NCI-H1105 (cell line): ENCODE measurements at places on chromosomes 1 and 21.

DNA sequence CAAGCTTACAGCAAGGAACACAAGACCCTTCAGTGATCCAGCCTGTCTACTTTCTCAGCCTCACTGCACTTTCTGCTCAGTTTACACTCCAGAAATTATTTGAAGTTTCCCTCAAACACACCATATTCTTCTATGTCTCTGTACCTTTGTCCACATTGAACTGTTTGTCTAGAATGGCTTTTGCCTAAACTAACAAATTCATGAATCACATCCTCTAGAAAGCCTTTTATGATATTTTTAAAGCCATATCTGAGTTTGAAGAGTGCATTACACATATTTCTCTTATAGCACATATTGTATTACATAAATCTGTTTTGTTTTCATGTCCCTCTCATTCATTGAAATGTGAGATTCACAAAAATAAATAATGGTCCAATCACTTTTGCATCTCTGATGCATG lies 446.0 kb upstream of the ZRANB2 start:
- DNase-seq, result no peak

DNA sequence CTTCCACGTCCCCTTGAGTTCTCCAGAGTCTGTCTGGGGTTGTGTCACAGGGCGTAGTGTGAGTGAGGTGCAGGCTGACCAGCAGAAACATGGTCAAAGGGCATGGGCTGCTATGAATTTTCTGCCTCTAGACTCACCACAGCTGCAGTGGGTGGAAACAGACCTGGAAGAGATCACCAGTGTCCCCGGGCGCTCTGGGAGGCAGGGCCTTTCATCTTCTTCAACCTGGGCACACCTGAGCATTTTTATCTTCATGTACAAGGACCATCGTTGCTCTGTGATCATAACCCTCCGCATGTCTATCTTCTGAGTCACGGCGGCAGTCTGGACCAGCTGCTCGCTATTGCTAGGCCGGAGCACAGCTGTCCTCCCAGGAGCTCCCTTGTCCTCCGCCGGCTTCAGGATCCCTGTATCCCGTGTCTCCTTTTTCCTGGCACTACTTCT lies 29.6 kb downstream of the DEGS1 start:
- no peak for DNase-seq

GRCh38 chr21:44013380-44014088 lies 1.4 kb downstream of the TRAPPC10 start:
- DNase-seq, result no peak

GRCh38 chr1:102790997-102791396 lies 317.3 kb downstream of the COL11A1 start:
- no peak for DNase-seq

- DNase-seq, result no peak
Measured at GRCh38 chr1:211735208-211736170, 60.1 kb upstream of the NEK2 start.

GRCh38 chr1:230109895-230110667 lies 43.0 kb downstream of the GALNT2 start:
- DNase-seq, result no peak

DNA sequence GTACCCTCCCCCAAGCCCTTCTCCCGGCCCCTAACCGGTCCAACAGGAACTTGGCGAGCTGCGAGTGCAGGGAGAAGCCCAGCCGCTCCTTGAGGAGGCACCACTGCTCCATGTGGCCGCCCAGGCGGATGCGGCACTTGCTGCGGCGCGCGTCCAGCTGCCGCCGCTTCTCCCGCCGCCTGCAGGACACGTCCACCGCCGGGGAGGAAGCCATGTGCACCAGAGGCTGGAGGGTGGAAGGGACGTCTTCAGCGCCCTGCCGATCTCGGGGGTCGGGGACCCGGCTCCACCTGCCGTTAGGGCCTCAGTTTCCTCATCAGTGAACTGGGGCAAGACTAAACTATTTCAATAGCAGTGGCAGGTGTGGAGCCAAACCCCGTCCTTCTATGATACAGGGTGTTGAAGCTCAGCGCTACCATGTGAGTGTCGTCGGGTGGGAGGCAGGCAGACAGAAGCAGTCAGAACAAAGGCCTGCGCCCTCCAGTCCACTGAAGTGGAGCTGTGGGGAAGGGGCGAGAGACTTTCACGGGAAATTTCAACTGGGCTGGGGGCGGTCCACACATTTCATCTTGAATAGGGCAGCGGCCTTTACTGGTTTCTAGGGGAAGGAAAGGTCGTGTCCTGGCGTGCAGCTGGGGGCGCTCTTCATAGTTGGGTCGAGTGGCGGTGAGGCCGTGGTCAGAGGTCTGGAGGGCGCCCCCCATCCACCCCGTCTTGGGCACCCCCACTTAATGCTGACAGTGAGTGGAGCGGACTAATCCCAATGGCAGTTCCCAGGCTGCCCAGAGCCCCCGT lies 592 bp downstream of the ZNF692 start:
- no peak for DNase-seq

DNA sequence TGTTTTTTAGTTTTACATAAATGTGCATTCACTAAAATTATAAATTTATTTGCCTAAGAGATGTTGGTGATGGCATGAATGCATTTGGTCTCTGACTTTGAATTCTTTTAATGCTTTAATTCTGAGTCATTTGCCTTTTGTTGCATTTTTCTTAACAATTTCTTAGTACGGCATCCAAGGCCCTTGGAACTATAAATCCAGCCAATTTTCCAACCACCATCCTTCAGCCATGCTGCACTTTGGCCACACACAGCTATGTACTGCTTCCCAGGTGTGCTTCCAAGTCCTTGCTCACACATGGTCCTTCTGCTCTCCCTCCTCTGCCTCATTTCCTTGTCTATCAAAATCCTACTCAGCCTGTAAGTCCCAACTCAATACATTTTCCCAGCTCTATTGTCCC lies 161.0 kb downstream of the DHRS3 start:
- no peak for DNase-seq

DNA sequence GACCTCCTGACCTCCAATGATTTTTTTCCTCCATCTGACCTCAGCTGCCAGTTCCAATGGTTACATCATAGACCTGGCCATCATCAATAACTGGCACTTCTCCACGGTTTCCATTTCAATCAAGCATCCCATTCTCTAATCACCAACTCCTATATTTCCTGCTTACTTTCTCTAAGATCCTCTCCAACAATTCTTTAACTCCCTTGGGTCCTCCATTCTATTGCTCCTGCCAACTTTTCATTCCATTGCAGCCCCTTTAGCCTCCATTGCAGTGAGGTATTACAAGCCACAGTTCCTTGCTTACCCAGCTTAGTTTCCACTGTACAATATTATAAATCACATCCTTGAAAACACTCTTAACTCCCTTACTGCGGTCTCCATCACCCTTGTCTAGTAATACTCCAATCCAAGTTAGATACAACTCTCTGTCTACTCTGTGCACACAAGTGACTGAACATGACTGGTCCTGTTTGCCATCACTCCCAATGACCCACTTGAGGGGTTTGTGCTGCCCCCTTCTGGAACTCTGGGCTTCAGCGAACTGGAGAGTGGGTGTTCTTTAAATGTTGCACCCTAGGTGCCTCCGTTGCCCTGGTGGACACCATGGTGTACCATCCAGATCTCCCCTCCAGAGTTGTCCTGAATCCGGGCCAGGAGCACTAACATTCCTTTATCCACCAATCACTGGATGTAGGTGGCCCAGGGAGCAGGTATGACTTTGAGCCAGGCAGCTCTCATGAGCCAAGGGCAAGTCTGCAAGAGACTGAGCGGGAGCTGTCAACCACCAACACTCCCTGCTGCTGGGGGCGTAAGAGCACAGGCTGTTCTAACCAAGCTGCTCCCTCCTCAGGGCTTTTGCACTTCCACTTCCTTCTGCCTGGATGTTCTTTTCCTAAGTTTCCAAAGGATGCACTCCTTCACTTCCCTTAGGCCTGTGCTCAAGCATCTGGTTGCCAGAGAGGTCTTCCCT lies 3.7 kb upstream of the FNDC7 start:
- no peak for DNase-seq

DNA sequence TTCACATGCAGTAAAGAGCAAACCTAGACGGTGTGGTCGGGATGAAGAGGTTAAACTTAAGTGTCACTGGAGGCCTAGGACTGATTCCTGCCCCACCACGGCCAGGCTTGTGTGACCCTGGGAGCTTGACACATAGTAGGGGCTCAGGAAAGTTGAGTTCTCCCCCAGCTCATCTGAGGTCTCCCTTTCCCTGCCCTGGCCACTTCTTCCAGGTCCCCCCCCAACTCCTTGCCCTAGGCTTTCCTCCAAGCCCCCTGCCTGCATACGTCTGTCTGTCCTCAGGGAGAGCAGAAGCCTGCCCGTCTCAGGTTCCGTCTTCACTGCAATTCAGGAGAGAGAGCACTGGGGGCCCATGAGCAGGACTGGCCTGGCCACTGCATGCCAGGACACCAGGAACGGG lies 225.8 kb downstream of the PTPRU start:
- DNase-seq, result no peak

GRCh38 chr1:218703836-218704235 lies 358.7 kb downstream of the TGFB2 start:
- no peak for DNase-seq

DNA sequence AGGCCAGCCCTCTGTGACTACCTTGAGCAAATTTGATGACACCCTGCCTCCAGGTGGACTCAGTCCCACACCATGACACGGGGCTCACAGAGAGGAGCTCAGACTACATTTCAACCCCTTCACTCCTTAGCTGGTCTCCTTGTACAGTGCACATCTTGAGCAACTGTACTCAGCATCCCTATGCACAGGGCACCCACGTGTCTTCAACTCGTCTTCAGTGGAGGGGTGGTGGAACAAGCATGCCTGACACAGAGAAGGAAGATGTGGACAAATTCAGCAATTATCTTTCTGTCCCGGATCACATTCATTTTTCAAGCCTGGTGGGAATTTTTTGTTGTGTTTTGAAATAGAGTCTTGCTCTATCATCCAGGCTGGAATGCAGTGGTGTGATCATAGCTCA lies 213.7 kb downstream of the KAZN start:
- no peak for DNase-seq

- DNase-seq, result no peak
Measured at GRCh38 chr1:234477386-234478151, 1.4 kb downstream of the TARBP1 start.

GRCh38 chr1:225848030-225848955 lies 33.9 kb downstream of the TMEM63A start:
- no peak for DNase-seq

GRCh38 chr1:171730052-171730451 lies 11.8 kb downstream of the VAMP4 start:
- no peak for DNase-seq

DNA sequence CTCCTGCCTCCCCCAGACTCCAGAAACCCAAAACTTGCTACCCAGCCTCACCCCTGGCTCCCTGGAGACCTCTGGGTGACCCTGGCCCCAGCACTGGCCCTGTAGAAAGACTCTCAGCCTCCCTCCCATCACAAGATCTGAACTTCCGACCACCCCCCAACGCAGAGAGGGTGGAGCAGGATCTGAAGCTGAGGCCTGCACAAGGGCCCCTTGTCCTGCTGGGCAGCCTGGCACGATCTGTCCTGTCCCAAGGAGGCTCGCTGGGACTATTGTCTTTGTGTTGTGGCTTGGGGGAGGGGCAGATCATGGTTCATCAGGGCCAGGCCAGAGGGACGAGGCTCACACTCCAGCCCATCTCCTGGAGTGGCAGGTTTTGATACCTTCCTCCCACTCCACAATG lies 20.0 kb downstream of the PHLDA3 start:
- no peak for DNase-seq

DNA sequence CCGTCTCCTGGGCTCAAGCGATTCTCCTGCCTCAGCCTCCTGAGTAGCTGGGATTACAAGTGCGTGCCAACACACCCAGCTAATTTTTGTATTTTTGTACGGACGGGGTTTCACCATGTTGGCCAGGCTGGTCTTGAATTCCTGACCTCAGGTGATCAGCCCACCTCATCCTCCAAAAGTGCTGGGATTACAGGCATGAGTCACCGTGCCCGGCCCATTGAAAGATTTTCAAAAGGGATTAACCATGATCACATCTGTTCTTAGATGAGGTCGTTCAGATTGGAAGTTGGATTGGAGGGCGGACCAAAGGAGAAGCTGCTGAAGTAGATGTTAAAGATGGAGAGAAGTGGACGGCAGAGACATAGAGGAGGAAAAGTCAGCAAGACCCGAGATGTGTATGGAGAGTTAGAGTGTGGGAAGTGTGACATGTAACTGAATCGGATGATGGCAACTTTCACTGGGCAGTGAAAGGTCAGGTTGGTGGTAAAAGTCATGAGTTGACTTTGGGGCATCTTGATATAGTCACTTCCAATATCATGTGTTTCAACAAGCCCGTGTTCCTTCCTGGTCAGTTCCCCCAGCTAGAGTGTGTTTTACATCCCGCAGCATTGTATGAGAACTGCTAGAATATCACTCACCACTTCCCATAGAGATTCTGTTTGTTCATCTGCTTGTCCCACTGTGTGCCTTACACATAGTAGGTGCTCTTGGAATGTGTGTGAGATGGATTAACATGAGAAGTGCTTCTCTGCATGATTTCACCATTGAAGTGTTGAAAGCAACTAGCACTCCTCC lies 54.4 kb upstream of the TINAGL1 start:
- no peak for DNase-seq
